ENCODE measurements at places on chromosomes 2 and 18. TPM values are rescaled to one million over a fixed set of nuclear protein-coding genes. Genes with fewer than 3 reads are reported as not detected.

The LRP1B gene
- total RNA-seq = 11.0 TPM

The FBXO41 gene
- 11.5 TPM for total RNA-seq

The MROH2A gene
- 0.92 TPM for total RNA-seq

GRCh38 chr2:149307014-149307413 is 23.4 kb upstream of the LYPD6 start:
- H3K27ac ChIP-seq = no peak overlapping the region
- H3K4me3 ChIP-seq = no peak overlapping the region
- no peaks in the 10 kb centered on the region for H3K36me3 ChIP-seq

DNA sequence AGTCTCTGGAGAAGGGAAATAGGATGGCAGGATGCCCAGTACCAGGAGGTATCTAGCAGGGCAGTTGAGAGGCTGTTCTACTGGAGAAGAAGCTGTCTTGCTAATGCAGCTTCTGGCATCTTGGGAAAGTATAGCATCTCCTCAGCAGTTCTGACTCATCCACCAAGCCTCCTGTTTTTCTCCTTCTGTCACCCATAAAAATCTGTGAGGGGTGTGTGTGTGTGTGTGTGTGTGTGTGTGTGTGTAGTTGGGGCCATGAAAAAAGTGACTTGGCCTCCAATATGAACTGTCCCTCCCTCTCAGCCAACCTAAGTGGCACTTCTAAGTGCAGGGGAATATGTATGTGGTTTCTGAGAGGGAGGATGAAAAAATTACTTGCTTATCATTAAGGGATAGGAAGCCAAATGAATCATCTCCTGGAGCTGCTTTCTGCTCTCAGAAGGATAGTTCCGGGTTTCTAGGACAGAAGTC is 83.9 kb downstream of the CBLN2 start:
- H3K27me3 ChIP-seq = no peaks in the 10 kb centered on the region
- H3K4me3 ChIP-seq = no peak overlapping the region
- DNase-seq = no peak
- no peak overlapping the region for H3K27ac ChIP-seq
- H3K4me1 ChIP-seq = no peaks in the 10 kb centered on the region

DNA sequence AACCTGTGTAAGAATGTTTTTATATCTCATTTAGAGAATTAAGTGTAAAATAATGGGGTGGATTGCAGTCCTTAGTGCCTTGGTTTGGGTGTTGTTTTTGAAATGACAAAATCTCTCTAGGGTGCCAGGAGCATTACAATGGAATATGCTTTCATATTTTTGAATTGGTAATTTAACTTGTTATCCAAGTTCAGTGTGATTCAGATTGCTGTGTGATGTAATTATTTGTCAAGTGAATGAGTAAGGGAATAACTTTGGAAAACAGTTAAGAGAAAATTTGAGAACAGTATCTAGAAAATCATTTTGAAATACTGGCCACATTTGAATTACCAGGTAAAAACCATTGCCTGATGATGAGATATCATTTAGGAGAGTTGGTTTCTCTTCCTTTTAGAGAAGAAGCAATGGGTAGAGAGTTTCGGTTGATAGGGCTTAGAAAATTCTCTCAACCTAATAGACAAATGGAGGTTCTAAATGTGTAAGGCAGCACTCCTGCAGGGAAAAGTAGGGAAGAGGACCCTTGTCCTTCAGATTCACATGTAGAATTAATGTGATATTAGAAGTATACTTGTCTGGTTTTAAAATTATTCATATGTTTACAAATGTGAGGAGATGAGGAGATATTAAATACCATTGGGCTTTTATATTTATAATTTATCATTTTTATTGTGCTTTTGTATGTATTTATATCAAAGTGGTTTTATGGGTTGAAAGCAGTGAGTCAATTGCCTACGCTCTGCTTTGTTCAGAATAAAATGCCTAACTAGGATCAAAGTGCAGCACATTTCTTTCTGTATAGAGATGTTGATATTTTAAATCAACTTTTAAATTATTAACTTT is 124.8 kb downstream of the PHLPP1 start:
- H3K4me3 ChIP-seq = no peak overlapping the region
- H3K4me1 ChIP-seq = peaks cover 7% of the 10 kb centered on the region
- H3K36me3 ChIP-seq = no peaks in the 10 kb centered on the region
- H3K27ac ChIP-seq = no peak overlapping the region

Data from A673 (cell line).